ENCODE measurements at places on chromosomes 16 and 17.

DNA sequence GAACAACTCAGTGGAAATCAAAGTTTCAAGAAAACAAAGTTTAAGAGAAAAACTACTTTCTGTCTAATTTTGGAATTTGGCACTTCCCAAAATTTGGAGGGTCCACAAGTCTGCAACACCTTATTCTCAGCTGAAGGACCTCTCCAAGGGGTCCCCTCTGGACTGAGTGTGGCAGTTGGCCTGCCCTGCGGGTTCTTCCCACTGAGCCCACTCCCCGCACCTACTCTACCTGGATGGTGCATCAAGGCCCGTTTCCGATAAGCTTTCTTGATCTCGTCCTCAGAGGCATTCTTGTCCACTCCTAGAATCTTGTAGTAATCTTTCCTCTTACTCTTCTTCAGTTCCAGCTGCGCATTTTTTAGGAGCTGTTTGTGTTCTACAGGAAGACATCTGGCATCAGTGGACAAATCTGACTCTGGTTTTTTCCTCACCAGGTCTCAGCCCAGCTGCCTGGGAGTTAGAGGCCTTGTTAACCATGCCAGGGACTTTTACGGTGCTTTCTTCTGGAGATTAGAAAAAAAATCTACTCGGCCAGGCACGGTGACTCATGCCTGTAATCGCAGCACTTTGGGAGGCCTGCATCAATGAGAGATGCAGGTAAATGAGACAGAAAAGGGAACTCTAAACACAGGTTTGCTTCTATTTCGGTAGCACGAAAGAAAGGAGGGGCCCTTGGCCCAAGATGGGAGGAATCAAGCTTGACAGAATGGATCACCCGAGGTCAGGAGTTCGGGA lies 15.6 kb downstream of the CNP start:
- no peak for DNase-seq

DNA sequence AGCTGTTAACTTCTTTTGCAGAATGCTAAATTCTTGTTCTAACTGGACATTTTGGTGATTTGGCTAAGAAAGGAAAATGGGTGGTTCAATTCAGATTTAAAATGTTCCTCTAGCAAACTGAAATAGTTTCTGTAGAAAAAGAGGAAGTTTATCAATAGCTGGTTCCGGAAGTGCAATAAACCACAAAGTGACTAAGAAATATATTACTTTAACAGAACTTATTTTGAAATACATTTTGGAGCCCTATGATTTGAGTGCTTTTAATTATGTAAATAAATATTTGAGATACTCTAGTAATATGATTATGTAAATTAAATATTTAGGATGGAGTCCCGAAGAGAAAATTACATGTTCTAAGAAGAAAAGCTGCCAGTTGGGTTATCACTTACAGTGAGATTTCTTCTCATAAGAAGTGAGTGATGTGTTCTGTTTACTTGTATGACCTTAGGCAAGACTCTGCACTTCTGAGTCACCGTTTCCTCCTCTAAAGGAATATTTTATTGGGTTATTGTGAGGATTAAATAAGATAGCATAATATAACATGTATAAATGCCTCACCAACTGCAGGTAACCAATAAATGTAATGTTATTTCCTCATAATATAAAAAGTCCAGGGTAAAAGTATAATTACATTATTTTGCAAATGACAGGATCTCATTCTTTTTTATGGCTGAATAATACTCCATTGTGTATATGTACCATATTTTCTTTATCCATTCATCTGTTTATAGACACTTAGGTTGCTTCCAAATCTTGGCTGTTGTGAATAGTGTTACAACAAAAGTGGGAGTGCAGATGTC lies at the start of gene EVI2B:
TSS of gene EVI2B (minus strand) at position 73 of the 800 bp plus-strand sequence. CDS start 8,445 bp downstream, outside the sequence.
- peak; percentile 60 for DNase-seq

- no peak for DNase-seq
Observed at GRCh38 chr17:45394091-45394490, 38.6 kb downstream of the ARHGAP27 start.

- peak; percentile 46 for DNase-seq
Observed at GRCh38 chr17:72539981-72540897, 419.4 kb downstream of the SOX9 start.

DNA sequence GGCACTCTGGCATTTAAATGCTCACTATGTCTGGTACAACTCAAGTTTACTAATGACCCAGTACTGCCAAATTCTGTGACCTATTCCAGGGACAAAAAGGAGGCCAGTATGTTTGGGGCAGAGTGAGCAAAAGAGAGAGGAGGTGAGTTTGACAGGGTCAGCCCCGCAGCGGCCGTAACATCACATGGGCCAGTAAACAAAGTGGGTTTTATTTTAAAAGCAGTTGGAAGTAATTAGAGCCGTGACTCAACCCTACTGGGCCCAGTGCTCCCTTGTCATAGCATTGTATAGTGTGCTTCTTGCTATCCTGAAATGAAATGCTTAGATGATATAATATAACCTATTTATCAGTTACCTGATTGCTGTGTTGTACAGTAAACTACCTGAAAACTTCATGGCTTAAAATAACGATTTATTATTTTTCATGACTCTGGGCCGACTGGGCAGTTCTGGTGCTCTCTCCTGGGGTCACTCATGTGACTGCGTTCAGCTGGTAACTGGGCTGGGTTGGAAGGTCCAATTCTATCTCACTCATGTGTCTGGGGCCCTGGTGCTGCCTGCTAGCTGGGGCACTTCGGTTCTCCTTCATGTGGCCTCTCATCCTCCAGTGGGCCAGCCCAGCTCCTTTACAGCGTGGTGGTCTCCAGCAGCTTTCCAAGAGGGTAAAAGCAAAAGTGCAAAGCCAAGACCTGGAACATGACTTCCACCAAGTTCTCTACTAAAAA lies 27.4 kb downstream of the IQCK start:
- DNase-seq = no peak
